Hematopoietic multipotent progenitor cell treated with erythropoietin and hydrocortisone succinate and interleukin-3 and kit ligand, for 15 days (in vitro differentiated cells): ENCODE measurements at places on chromosomes 16 and 17.

GRCh38 chr16:68548947-68549346 is 9.9 kb downstream of the ZFP90 start:
- no peak for DNase-seq

DNA sequence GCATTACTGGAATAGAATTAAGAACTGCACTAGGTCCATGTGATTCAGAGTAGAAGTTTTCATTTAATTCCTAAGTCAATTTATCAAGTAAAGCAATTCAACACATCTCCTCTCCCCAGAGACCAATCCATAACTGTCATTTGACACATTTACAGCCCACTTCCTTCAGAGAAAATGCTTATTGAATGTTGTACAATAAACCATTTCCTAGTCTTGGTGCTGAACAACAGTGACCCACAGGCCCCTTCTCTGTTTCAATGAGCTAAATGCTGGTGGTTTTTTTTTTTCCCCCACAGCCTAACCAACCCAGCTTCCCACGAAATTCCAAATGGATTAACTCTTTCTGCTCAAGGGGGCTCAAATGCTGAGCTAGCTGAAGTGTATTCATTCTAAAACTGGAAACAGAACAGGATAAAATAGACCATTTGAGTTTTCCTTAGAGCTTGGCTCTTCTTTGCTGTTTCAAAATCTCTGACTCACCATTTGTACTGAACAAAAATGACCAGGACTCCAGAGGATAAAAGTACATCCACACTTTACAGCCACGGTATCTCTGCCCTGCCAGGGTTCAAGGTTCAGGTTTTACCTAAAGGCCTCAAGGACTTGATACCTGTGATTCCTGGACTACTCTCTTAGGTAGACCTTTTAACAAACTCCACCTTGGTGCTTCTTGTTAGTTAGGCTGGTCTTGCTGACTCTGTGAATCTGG is 62.3 kb downstream of the TMEM100 start:
- DNase-seq, result no peak

GRCh38 chr16:88989852-88990547 is 13.0 kb upstream of the CBFA2T3 start:
- DNase-seq, result no peak

DNA sequence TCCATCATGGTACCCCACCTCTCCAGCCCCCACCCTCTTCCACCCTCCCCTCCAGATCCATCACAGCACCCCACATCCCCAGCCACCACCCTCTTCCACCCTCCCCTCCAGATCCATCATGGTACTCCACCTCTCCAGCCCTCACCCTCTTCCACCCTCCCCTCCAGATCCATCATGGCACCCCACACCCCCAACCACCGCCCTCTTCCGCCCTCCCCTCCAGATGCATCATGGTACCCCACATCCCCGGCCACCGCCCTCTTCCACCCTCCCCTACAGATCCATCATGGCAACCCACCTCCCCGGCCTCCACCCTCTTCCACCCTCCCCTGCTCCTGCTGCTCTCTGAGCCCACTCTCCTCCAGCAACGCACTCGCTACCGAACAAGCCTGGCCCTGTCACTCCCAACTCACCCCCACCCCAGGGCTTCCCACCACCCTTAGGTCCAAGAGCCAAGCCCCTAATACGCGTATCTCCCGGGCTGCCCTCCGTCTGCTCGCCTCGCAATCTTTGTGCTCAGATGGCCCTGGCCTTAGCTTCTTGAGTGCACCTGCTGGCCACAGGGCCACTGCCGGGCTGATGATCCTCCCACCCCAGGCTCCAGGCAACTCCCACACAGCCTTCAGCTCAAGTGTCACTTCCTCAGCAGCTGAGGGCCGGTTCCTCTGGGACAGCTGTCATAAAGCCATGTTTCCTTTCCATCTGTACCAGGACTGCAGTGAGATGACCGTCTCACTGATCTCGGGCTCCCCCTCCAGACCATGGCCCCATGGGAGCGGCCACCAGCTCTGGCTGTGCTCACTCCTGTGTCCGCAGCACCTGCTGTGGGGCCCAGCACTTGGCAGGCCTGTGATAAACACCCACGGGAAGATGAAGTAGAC is 25.5 kb downstream of the KDM8 start:
- no peak for DNase-seq

GRCh38 chr16:57679767-57680482 is 11.8 kb downstream of the ADGRG3 start:
- no peak for DNase-seq

GRCh38 chr17:28125526-28126378 is 83.3 kb downstream of the NLK start:
- DNase-seq, result no peak
